ENCODE measurements at places on chromosomes 2 and 18.

GRCh38 chr2:119112230-119112629 is 46.3 kb downstream of the C1QL2 start:
- no peak for DNase-seq

GRCh38 chr2:189181706-189182105 is 2.1 kb upstream of the COL5A2 start:
- no peak for DNase-seq

GRCh38 chr2:23850564-23851256 is 76.2 kb downstream of the ATAD2B start:
- no peak for DNase-seq

- no peak for DNase-seq
Measured at GRCh38 chr2:145798419-145798818, 1278.5 kb upstream of the ZEB2 start.

All from AG04450 (cell line).